ENCODE measurements at places on chromosomes 7 and 10. TPM values are rescaled to one million over a fixed set of nuclear protein-coding genes. Genes with fewer than 3 reads are reported as not detected.
A peak's percentile ranks its signal among the peaks of the same experiment; 100 is the strongest.

ITGB1 gene
- total RNA-seq = 317 TPM

GRCh38 chr7:1737956-1738355 is 67.9 kb downstream of the ELFN1 start:
- no peak overlapping the region for H3K27ac ChIP-seq
- H3K27me3 ChIP-seq = no peaks in the 10 kb centered on the region
- no peak overlapping the region for H3K4me3 ChIP-seq
- DNase-seq = no peak
- H3K36me3 ChIP-seq = no peaks in the 10 kb centered on the region

DNA sequence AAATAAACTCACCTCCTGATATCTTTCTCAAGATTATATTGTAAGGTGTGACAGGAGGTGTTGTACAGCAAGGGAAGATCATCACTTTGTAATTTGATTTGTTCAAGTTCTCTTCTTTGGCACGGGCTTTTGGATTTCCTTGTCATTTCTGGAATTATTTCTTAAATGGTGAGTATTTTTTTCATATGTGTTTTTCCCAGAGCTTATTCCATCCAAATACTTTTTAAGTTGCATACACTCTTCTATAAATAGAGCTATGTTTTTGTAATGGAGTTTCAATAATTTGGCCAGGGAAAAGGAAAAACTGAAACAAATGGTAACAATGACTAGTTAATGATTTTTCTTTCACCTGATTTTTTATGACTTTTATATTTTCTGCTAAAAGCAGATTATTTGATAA is 92.5 kb downstream of the CFAP58 start:
- no peaks in the 10 kb centered on the region for H3K27me3 ChIP-seq
- peaks cover 15% of the 10 kb centered on the region for H3K4me1 ChIP-seq
- no peak for DNase-seq
- H3K4me3 ChIP-seq = no peak overlapping the region

LDB3 gene
- total RNA-seq = 0.96 TPM

SPRN gene
- total RNA-seq = 0.27 TPM

STAG3 gene
- total RNA-seq = 5.2 TPM

CTAGE4 gene
- total RNA-seq = 23.3 TPM

COL1A2 gene
- 81.2 TPM for total RNA-seq

DNA sequence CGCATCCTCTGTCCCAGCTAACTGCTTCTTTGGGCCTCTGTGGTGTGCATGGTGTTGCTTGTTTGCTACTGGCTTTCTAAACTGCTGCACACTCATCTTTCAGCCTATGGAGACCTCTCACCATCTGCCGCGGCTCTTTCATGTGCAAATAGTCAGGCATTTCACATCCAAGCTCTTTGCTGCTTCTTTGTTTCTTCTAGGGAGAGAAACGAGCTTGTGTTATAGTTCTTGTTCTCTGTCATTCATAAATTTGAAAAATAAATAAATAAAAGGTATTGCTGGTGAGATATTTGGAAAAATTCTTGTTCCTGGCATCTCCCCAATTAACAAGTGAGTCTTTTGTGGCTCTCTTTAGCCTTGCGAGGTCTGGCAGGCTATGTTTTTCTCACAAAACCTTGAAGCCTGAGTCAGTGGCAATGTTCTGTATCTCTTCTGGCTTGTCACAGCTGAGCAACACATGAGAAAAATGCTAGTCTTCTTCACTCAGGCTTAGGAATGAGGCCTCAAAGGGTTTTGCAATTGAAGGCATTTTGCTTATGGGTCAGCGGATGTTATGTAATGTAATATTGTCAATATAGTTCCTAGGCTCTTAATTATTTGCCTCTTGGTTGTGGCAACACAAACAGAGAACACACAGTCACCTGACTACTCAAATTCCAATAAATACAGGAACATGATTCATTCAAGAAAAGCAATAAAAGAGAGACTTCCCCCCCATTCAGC is 274.0 kb downstream of the FRMD4A start:
- peaks cover 3% of the 10 kb centered on the region for H3K36me3 ChIP-seq
- peaks cover 18% of the 10 kb centered on the region for H3K4me1 ChIP-seq
- H3K4me3 ChIP-seq = no peak overlapping the region
- no peaks in the 10 kb centered on the region for H3K27me3 ChIP-seq
- no peak for DNase-seq

- no peak overlapping the region for H3K27ac ChIP-seq
- no peak overlapping the region for H3K4me3 ChIP-seq
- no peaks in the 10 kb centered on the region for H3K27me3 ChIP-seq
- no peak for DNase-seq
- no peaks in the 10 kb centered on the region for H3K36me3 ChIP-seq
- peaks cover 44% of the 10 kb centered on the region for H3K4me1 ChIP-seq
Observed at GRCh38 chr7:78970440-78970916, 483.0 kb downstream of the MAGI2 start.

DNA sequence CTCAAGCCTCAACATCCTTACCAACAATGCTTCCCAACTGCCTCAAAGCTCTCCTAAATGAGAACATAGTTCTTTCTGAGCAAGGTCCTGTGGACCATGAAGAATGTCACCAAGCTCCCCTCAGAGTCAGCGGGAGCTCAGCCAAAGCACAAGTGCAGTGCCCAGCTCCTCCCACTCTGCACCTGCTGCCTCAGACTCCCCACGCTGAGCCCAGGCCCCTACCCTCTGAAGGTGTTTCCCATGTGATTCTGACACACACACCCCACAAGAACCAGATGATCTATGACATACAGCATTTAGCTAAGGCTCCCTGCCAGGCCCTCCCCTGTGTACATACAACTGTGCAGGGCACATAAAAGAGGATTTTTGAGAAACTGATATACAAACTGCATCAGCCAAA is 19.2 kb downstream of the ERCC6 start:
- H3K4me1 ChIP-seq = peaks cover 22% of the 10 kb centered on the region
- no peak overlapping the region for H3K4me3 ChIP-seq
- no peak for DNase-seq
- peaks cover 12% of the 10 kb centered on the region for H3K36me3 ChIP-seq
- no peak overlapping the region for H3K27ac ChIP-seq

TFPI2 gene
- 10.4 TPM for total RNA-seq

ZNF438 gene
- 1.6 TPM for total RNA-seq

CEP55 gene
- 15.8 TPM for total RNA-seq

DNA sequence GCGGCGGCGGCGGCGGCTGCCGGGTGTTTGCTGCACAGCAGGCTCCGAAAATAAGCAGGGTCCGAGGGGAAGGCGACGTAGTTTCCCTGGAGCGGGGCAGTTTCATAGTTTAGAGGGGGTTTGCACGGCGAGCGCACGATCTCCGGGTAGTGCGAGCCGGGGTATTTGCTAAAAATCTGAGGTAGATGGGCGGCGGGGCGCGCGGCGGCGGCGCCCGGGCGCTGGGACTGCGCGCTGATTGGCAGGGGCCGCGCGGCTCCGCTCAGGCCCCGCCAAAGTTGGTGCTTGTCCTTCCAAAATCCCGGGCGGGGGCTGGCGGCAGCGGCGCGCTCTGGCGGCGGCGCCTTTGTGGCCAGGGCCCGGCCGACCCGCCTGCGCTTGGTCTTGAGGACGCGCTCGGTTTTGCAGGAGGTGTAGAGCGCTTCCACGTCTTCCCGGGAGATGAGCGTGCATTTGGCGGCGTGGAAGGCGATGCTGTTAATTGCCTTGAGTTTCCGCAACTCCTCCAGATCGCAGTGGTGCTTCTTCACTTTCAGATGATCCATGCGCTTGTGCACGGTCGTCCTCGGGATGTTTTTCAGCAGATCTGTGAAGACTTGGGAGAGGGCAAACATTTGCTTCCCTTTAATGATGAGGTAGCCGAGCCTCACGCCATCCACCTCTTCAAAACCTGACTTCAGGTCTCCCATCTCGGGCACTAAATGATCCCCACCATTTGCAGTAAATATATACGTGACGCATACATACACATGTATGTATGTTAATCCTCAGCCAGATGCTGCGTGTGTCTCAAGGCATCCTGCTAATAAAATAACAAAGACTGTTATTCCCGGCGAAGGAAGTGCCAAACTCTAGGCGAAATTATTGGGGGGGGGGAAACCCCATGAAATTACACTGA is 8.1 kb downstream of the SKIDA1 start:
- peaks cover 32% of the 10 kb centered on the region for H3K27me3 ChIP-seq
- H3K4me3 ChIP-seq = peak overlapping the region; percentile 88
- no peaks in the 10 kb centered on the region for H3K36me3 ChIP-seq
- DNase-seq = peak; percentile 83
- H3K27ac ChIP-seq = peak overlapping the region; percentile 92
- H3K4me1 ChIP-seq = peaks cover 76% of the 10 kb centered on the region

DNA sequence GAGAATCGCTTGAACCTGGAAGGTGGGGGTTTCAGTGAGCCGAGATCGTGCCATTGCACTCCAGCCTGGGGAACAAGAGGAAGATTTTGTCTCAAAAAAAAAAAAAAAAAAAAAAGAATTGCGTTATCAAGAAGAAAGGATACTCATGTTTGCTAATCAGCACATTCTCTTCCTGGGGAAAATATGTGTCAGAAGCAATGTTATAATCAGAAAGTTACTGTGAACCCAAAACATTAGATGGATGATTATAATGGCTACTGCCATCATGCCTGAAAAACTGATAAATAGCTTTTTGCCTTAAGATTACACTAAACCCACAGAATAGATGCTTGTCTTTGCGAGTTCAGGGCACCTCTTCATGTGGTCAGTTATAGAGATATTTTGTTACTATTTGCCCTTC is 24.3 kb upstream of the GNAI1 start:
- H3K4me1 ChIP-seq = peaks cover 22% of the 10 kb centered on the region
- H3K27ac ChIP-seq = no peak overlapping the region
- no peaks in the 10 kb centered on the region for H3K27me3 ChIP-seq
- no peak for DNase-seq
- H3K4me3 ChIP-seq = no peak overlapping the region

DNA sequence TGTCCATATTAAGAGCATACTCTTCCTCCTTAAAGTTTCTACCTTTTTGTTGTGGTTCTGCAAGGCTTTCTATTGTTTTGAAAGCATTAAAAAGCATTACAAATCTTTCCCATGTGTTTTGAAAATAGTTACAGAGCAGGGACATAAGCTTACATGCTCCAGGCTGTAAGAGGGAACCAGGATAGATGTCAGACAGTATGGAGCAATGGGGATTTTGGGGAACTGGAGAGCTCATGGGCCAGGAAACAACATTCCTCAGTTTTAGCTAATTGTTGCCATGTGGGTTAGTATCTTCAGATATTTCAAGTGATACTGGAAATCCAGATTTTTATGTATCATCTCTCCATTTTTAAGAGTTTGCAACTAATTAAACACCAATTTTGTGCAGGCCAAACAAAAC is 3.5 kb downstream of the MDFIC start:
- no peak for DNase-seq
- H3K36me3 ChIP-seq = no peaks in the 10 kb centered on the region
- H3K4me3 ChIP-seq = no peak overlapping the region

ASB10 gene
- not detected for total RNA-seq

DNA sequence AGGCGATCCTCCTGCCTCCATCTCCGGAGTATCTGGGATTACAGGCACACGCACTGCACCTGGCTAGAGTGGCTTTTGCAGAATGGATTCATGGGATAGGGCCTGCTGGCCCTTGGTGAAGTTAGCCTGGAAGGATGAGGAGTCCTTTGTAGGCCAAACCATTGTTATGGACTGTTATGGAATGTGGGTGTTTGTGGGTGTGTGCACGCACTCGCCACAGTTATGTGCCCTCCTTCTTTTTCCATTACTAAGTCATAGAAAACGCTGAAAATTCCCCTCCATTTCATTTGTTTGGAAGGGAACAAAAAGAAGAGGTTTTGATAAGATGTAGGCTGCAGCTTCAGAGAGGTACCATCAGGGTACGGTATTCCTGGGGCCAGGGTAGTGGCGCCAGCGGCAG is 15.0 kb downstream of the ZNF862 start:
- H3K4me3 ChIP-seq = no peak overlapping the region
- H3K27ac ChIP-seq = no peak overlapping the region
- H3K36me3 ChIP-seq = no peaks in the 10 kb centered on the region
- H3K4me1 ChIP-seq = peaks cover 33% of the 10 kb centered on the region

GRCh38 chr7:103296901-103297836 is at the start of gene PMPCB:
PMPCB (plus strand) TSS chr7:103297435; CDS start chr7:103297460, 25 bp downstream.
- H3K4me1 ChIP-seq = peaks cover 17% of the 10 kb centered on the region
- DNase-seq = peak; percentile 96
- peak within 1 kb of the TSS; percentile 78 for H3K27ac ChIP-seq
- H3K36me3 ChIP-seq = peaks cover 28% of the 10 kb centered on the region

DNA sequence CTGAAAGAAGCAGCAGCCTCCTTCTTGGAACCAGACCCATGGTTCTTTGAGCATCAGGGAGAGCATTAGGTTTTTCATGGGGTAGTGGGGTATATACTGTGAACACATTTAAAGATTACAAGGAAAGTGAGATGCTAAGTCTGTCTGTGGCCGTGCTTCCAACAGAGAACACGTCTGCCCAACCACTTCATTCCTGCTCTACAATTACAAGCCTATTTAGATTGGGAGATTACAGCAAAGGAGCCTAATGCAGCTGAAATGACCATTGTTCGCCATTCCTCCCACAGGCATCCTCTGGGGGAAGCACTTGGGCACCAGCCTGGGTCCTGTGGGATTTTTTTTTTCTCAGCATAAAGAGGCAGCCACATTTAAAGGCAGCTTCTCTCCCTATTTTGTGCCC is 536.4 kb downstream of the XPNPEP1 start:
- H3K4me1 ChIP-seq = no peaks in the 10 kb centered on the region
- H3K27me3 ChIP-seq = no peaks in the 10 kb centered on the region
- H3K27ac ChIP-seq = no peak overlapping the region
- no peak for DNase-seq
- no peak overlapping the region for H3K4me3 ChIP-seq

KCNMA1 gene
- total RNA-seq = 5.3 TPM

GRCh38 chr10:132175907-132176581 is 10.7 kb upstream of the DPYSL4 start:
- peak; percentile 41 for DNase-seq
- H3K27me3 ChIP-seq = peaks cover 20% of the 10 kb centered on the region
- H3K4me3 ChIP-seq = no peak overlapping the region
- H3K36me3 ChIP-seq = peaks cover 5% of the 10 kb centered on the region
- peaks cover 19% of the 10 kb centered on the region for H3K4me1 ChIP-seq

DNA sequence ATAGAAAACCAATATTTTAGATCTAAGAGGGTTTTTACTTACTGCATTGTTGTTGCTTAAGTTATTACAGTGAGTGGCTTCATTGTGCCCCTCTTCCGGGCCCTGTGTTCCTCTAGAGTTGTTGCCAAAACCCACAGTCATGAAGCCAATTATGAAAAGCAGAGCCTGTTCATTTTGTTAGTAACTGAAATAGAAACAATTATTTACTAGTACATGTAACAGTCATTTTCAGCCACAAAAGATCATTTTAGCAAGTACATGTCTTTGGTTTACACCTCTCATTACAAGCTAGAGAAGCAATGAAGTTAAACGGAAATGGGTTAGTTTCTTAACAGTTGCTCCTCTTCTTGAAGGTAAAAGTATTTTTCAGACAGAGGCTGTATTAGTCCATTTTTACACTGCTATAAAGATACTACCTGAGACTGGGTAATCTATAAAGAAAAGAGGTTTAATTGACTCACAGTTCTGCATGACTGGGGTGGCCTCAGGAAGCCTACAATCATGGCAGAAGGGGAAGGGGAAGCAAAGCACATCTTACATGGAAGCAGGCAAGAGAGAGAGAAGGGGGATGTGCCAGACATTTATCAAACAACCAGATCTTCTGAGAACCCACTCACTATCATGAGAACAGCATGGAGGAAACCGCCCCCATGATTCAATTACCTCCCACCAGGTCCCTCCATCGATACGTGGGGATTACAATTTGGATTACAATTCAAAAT is 380.5 kb downstream of the SFMBT2 start:
- peaks cover 6% of the 10 kb centered on the region for H3K4me1 ChIP-seq
- H3K27ac ChIP-seq = no peak overlapping the region

FGFR2 gene
- total RNA-seq = 95.0 TPM
